ENCODE measurements at places on chromosomes 5 and 9. TPM values are rescaled to one million over a fixed set of nuclear protein-coding genes. Genes with fewer than 3 reads are reported as not detected.
A peak's percentile ranks its signal among the peaks of the same experiment; 100 is the strongest.

GABRB2 gene
- 0.81 TPM for total RNA-seq

GLIPR2 gene
- total RNA-seq: 5.5 TPM

ADCY2 gene
- not detected for total RNA-seq

INSL6 gene
- total RNA-seq: not detected

GPRIN1 gene
- 14.0 TPM for total RNA-seq

DNA sequence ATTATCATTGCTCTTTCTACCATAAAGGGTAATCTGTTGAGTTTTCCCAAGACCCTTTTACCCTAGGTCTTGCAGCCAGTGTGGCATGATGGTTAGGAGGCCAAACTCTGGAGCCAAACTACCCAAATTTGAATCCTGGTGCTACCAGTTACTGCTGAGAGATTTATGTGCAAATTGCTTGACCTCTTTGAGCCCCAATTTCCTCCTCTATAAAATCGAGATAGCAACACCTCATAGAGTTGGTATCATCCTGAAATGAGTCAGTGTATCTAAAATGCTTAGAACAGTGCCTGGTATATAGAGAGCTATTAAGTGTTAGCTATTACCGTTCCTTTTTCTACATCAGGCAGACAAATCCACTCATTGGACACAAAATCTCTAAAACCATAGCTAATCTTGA lies 43.0 kb downstream of the ACTBL2 start:
- DNase-seq: no peak

DNA sequence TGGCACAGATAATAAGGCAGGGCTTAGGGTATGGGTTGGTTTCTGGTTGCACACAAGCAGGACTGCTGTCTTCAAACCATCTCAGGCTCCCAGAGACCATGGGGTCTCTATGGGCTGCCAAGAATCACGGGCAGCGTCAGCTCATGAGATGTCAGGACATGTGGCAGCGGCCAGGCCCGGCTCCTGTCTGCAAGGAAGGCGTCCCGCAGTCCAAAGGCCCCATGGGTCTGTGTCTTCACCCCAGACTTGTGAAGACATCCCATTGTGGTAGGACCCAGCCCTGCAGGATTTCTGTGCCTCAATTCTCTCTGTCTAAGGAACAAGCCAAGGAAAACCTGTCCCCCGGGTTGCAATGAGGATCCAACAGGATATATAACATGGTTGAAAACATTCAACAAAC lies 32.6 kb downstream of the IPPK start:
- no peak for DNase-seq

GRCh38 chr5:153672347-153673090 lies 182.0 kb downstream of the GRIA1 start:
- no peak for DNase-seq

- DNase-seq: no peak
Observed at GRCh38 chr5:112116371-112116770, 302.7 kb downstream of the EPB41L4A start.

DNA sequence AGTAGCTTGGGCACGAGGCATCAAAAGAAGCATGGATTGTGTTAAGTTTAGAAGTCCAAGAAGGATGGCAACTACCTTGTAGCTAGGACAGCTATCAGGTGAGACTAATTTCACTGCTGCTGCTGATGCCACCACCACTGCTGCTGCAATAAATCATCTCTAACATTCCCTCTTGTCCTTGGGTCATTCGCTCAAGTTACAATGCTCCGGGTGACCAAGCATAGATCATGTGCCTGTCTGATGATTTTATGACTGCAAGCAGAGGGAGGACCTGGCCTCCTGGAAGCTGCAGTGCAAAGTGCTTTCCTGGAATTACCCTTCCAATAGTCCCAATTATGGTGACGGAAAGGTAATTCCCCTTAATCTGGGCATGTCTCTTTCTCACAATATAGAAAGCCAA lies 334.4 kb downstream of the PRELID2 start:
- no peak for DNase-seq

- DNase-seq: no peak
Observed at GRCh38 chr5:25033658-25034057, 388.9 kb upstream of the CDH10 start.

- no peak for DNase-seq
Observed at GRCh38 chr5:141574122-141574510, 44.7 kb downstream of the DIAPH1 start.

- no peak for DNase-seq
Observed at GRCh38 chr5:71652349-71652748, 65.2 kb downstream of the MCCC2 start.

GRCh38 chr5:65760504-65761275 lies 38.7 kb downstream of the NLN start:
- peak; percentile 34 for DNase-seq

- no peak for DNase-seq
Observed at GRCh38 chr9:81536242-81537025, 152.9 kb downstream of the TLE1 start.

- no peak for DNase-seq
Observed at GRCh38 chr5:16108418-16108817, 71.2 kb downstream of the MARCHF11 start.

DNA sequence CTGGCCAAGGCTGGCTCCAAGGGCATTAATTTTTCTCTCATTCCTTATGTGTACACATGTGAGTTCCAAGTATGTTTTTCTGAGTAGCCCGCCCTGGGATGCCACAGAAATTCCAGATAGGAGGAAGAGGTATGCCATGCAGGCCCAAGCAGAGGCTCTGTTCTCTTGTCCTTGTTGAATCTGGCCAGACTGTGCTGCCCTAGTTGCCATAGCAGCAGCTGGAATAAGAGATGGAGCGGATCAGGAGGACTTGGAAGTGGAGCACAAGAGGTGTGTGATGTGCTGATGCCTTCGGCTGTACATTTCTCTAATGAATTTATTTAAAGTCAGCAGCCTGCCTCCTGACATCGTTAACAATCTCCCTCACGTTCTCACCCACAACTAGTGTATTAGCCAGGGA lies 235.6 kb upstream of the RPS23 start:
- DNase-seq: no peak

DNA sequence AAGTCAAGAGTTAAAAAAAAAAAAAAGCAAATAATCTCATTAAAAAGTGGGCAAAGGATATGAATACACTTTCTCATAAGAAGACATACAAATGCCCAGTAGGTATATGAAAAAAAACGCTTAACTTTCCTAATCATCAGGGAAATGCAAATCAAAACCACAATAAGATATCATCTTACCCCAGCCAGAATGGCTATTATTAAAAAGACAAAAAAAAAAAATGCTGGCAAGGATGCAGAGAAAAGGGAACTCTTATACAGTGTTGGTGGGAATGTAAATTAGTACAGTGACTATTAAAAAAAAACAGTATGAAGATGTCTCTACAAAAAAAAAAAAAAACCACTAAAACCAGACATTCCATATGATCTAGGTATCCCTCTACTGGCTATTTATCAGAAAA lies 79.4 kb downstream of the LPAR1 start:
- no peak for DNase-seq

- DNase-seq: no peak
Observed at GRCh38 chr5:14443671-14444093, 137.9 kb upstream of the OTULINL start.

DNA sequence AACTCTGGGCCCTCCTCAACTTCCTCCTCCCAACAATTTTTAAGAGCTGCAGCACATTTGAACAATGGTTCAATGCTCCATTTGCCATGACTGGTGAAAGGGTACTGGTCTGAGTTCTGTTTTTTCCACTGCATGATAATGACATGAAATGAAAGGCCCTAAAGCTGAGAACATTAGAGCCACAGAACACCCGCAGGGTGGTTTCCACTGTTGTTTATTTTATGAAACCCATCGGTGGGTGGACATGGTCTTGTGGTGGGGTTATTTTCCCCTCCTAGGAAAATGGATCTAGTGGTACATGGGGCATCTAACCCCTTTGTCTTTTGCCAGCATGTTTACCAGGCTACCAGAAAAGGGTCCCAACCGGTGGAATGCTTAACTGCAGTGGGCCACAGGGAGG lies 71.8 kb downstream of the SMARCA2 start:
- DNase-seq: no peak

DNA sequence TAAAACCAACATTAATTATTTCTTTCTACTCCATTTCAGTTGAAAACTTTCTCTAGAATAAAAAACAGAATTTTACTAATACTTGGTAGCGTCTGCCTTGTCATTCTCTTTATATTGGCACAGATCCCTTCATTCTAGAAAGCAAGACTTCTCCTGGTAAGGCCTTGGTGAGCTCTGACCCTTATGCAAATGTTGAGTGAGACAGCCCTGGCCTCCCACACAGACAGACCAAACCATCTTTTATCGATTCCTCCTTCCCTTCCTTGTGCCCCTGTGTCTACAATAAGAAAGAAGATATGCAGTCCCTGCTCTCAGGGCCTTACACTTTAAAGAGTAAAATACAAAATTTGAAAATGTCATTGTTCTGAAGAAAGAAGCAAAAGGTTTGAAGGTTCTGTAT lies 262.2 kb downstream of the EFNA5 start:
- no peak for DNase-seq

DNA sequence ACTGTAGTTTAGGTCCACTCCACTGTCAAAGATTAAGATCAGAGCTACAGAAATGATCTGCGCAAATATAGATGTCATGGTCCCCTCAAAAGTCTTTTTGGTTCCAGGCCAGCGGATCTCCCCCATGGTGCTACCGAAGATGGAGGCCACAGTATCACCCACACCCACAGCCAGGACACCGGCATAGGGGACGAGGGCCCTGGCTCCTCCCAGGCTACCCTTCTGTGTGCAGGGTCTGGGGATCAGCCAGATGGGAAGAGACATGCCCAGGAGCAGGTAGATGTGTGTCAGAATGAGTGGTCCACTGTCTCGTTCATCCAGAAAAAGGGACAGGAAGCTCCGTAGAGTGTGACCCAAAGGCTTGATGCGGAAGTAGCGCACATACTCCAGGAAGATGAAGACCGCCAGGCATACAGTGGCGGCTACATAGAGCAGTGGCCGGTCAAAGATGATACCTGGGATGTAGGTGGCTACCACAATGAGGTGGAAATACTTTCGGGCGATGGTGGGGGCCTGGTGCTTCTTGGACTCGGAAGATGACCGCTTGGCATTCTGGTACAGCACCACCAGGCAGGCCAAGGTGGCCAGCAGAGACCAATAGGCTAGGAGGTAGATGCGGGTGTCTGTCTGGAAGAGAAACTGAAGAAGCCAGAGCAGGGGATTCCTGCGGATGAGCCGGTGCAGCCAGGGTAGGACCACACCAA lies 1.5 kb downstream of the DOLK start:
- no peak for DNase-seq

GRCh38 chr9:17116400-17116837 lies 18.4 kb upstream of the CNTLN start:
- peak; percentile 18 for DNase-seq

- DNase-seq: no peak
Observed at GRCh38 chr5:107651325-107651724, 19.4 kb downstream of the EFNA5 start.

DNA sequence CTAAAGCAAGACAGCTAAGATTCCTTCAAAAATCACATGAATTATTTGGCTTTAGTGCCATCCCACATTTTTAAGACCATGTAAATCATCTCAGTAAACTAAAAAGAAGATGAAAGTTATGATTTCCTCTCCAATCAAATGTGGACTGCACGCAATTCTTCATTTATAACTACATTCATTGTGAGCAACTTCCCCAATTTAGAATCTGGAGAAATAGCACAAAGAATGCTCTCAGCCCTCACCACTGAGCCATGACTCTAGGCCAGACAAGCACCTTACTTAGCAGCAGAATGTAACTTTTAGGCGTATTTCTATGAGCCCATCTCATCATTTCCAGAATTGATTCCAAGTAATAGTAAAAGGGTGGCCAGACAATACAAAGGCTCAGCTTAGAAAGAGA lies 616.6 kb downstream of the TLE1 start:
- DNase-seq: no peak

- DNase-seq: no peak
Observed at GRCh38 chr5:40813698-40814281, 15.6 kb upstream of the PRKAA1 start.
